ENCODE measurements at places on chromosomes 7 and 10.

- DNase-seq = no peak
Measured at GRCh38 chr7:128755075-128755818, 16.1 kb downstream of the CALU start.

DNA sequence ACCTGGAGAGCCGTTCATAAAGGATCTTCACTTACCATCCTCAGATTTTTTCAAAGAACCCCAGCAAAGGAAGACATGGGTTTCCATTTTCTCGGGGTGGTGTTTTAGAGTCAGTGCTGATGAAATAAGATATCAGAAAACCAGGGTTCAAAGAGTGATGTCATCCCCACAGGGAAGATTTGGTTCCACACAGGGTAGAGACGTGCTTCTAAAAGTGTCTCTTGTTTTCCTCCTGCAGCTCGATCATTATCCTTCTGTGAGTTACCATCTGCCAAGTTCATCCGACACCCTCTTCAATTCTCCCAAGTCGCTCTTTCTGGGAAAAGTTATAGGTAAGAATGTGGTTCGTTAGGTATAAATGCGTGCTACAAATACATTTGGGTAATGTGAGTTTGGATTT is 323.8 kb upstream of the C7orf33 start:
- no peak for DNase-seq

DNA sequence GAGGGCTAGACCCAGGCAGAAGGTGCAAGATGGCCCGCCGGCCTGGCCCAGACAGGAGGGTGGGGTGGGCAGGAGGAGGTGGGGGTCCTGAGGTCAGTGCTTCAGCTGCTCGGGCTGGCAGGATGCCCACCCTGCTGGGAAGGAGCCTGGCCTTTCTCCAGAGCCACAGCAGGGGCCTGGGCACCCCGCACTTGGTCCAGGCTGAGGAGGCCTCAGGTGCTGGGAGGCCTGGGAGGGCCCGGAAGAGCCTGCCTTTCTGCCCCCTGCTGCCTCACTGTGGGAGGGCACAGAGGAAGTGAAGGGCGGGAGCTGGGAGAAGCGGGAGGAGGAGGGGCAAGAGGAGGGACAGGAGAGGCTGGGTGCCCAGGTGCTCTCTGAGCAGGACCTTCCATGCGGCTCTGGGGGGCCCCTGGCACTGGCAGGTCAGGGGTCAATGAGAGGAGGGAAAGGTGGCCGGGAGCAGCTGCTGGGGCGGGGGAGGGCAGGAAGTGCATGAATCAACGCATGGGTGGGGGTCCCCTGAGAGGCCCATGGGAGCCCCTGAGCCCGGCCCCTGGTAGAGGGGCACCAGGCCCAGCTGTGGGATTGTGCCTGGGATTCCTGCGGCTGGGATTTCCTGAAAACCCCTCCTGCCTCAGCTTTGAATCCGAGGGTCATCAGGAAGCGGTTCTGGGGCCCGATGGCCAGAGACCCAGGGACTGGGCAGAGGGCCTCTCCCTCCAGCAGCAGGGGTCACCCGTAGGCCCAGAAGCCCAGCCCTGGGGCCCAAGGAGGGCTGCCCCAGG is 49.9 kb downstream of the PWWP2B start:
- DNase-seq = peak; percentile 52

DNA sequence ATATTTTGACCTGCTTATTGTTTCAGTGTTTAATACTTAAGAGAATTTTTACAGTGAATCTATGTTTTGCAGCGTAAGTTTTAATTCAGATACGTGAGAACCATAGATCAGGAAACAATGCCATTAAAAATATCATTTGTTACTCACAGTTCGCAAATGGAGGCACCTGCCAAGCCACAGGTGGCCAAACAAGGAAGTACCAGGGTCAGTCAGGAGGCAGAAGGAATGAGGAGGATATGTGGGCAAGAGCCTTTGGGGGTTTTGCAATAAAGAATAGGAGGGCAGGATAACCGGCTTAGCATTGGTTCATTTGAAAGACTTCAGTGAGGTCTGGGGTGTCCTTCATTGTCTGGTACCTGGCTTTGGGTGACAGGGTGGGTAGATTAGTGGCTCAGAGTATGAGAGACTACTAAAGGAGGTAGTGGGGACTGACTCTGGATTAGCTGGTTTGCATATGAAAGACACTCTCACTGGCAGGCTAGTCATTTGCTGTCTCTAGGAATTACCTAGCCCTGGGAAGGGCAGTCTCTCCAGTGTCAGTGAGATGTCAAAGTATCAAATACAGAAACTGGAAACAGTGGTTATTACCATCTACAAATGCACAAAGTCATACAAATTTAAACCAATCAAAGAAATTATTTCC is 132.2 kb upstream of the CAV2 start:
- DNase-seq = no peak

DNA sequence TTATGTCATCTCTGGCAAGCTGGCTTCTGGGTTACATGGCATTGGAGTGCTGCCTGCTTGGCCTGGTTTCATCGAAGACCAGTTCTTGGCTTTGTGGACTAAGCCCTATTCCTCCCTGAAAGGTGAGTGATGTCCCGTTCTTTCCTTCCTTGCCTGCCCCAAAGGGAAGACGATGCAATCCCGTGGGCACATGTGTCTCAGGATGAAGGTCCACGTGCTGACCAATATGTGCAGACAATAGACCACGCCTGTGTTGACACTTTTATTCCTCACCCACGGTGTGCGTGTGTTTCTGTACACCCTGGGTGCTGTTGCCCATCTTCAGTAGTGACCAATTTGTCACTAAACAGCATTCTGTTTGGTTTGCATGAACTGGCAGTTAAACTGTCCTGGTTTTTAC is 28.6 kb upstream of the SHH start:
- DNase-seq = no peak

- DNase-seq = peak; percentile 26
Measured at GRCh38 chr10:34392641-34393170, 422.4 kb downstream of the PARD3 start.

DNA sequence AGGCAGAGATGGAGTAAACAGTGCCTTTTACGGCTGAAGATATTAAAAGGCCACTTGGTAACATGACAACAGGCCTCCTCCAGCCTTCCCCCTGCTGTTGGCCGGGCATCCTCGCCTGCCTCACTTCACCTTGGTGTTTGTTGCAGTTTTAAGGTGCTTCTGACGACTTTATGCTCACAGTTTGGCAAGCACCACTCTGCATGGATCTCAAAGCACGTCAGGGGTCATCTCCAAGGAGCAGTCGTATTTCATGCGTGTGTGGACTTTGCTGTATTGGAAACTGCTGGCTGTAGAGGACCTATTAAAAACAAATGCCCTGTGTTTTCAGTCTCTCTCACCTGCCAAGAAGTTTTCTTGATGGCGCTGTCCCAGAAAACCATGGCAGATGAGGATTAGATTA is 483.1 kb downstream of the RPS24 start:
- no peak for DNase-seq
